ENCODE measurements at places on chromosomes 1 and 21.

DNA sequence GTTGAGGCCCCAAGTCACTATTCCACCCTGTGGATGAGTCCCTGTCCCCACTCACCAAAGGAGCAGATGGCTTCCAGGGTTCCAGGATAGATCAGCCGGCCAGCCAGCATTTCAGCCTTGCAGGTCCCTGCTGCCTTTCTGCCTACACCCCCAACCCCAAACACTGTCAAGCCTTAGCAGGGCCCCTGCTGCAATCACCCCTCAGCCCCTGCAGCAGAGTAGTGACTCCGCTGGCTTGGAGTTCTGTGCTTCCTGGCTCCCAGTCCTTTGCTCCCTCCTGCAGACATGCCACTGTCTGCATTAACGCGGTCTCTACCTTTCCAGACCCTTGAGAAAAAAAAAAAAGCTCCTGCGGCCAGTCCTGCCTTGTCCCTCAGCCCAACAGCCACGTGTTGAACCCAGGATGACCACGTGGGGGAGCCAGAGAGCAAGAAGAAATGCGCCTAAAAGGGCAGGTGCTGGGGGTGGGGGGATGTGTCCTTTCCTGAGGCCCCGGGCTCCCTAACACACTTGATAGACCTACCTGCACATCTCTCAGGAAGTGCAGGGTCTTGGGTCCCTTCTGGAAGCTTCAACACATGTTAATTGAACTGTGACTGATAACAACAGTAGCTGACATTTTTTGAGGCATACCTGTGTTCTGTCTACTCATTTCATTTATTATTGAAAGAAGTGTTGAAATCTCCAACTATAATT is 37.4 kb downstream of the RASSF5 start:
- DNase-seq = peak; percentile 78

- no peak for DNase-seq
Measured at GRCh38 chr1:11748294-11749202, 12.6 kb downstream of the AGTRAP start.

GRCh38 chr1:25110485-25110884 is 121.8 kb downstream of the SYF2 start:
- no peak for DNase-seq

GRCh38 chr1:203547147-203547546 is 53.2 kb downstream of the OPTC start:
- no peak for DNase-seq

- DNase-seq = no peak
Measured at GRCh38 chr1:117147856-117148588, 26.5 kb upstream of the TRIM45 start.

DNA sequence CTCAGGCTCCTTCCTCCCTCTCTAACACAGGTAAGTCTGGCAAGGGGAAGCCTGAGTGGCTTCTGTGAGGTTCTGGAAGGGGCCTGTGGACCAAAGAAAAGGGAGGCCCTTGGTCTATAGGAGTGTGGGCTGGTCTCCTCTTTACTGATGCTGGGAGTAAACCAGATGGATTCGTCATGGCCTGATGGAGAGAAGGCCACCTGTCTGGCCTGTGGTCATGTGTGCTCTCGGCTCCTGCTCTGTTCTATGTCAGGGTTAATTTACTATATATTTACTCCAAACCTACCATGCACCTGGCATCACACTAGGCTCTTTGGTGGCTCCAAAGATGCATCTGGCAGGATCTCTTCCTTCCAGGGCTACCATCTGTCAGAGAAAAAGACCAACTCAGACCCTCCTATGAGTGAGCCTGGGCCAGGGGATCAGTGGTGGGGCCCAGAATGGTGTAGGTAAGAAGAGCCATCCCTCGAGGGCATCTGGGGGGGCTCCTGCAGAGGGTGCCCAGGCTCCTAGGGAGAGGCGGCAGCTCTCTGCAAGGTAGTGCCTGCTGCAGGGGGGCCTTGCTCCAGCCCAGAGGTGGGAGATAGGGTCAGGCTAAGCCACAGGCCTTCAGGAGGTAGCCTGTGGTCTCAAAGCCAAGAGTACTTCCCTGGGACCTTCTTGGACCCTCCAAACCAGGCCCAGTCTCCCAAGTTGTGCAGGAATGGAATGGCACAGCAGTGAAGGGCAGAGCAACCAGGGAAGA is 68.2 kb upstream of the SELENON start:
- DNase-seq = no peak

GRCh38 chr1:198300451-198300850 is 143.7 kb downstream of the NEK7 start:
- DNase-seq = no peak

- no peak for DNase-seq
Measured at GRCh38 chr1:203641503-203641890, 14.9 kb downstream of the ATP2B4 start.

- no peak for DNase-seq
Measured at GRCh38 chr1:218715961-218716669, 371.0 kb downstream of the TGFB2 start.

DNA sequence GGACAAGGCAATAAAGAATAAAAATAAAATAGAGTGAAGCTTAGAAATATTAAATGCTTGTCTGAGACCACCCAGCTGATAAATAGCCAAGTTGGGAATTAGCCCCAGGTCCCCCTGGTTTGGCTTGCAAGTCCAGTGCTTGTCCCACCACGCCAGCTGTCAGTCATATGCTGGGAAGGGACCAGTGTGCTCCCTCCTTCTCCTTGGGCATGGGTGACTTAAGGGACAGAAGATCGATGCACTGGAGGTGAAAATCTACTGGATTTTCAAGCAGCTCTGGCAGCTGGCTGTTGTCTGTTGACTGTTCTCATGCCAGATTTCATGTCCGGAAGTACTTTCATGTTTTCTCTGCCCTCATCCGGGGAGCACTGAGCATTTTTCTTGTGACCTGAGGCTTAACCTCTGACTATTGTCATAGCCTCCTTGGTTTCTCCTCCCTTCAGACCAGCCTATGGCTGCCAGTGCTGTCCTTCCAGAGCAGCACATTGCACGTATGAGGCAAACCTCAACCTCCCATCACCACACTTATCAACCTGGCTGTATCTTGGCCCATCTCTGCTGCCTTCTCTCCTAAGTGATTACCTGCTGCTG is 12.4 kb downstream of the LMOD1 start:
- DNase-seq = no peak

DNA sequence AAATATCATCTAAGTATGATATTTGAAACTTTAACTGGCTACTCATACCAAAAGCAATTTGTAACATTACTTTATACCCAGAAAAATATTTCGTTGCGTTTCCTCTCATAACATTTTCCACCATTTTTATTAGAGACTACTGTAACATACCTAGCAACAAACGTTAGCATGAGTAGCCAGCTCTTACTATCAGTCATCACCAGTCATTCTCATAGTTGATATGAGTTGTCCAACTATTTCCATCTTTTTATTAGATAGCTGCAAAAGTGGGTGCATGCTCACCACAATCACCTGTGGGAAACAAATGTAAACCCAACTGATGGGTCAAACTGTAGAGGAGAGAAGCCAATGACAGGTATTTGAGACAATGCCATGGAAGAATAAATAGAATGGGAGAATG is 114.6 kb downstream of the AKT3 start:
- DNase-seq = no peak

- no peak for DNase-seq
Measured at GRCh38 chr21:45535341-45536081, 6.7 kb downstream of the SLC19A1 start.

DNA sequence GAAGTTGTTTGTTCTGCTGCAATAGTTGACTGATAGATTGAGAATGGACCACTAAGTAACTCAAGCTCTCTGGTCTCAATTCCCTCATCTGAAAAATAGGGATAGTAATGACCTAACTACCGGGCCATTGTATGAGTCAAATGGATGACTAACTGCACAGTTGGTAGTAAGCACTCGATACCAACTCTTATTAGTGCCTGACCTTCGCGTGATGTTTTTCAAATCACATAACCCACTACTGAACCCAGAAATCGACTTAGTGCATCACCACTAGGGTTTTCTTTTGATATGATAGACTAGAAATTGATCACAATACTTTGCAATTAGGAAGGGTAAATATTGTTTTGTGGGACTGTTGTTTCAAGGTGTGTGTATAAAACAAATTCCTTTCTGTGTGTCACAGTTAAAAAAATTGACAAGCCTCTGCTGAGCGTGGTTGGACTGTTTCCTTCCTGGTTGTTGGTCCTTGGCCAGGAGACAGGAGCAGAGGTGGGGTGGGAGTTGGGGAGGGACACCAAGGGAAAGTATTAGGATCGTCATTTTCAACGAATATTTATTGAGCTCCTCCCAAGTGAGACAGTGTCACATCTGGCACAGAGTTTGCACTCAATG is 54.0 kb upstream of the LRP8 start:
- DNase-seq = no peak

DNA sequence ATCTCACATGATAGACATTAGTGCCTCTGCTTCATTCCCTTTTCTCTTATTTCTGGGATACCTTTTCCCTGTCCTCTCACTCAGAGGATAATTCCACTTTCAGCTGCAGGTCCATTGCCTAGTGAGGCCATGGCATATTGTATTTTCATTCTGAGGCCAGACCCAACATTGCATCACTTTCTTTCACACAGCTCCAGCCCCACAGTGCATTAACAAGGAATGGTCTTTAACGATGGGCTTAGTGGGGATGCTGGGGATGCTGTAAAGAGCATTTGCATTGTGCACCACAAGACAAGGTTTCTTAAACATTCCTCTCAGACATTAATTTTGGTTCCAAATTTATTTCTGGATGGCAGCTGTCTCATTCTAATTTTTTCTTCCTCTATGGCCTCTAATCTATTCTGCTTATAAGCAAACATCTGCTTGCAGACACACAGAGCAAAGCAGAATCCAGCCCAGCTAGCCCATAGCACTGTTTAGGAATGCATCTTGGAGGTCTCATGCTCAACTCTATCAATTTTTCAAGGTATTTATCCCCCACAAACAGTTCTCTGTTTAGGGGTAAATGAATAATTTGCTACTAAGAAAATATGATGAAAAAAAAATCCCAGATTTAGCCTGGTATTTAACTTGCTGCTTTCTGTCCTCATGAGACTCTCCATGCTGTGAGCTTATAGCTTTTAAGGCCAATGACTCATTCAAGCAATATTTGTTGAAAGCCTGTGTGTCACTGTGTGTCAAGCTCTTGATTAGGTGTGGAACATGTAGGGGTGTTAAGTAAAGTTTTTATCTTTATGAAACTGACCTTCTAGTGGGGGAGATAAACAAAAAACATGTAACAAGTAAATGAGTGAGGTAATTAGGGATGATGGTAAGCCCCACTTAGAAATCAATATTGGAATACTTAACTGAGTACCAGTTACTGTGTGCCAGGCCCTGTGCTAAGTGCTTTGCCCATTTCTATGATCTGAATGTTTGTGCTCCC is 44.5 kb upstream of the CCDC190 start:
- no peak for DNase-seq

GRCh38 chr1:58030456-58030855 is 516.1 kb downstream of the OMA1 start:
- DNase-seq = no peak

- no peak for DNase-seq
Measured at GRCh38 chr1:34009340-34009985, 145.6 kb downstream of the HMGB4 start.

GRCh38 chr1:41977326-41977725 is 58.6 kb upstream of the HIVEP3 start:
- DNase-seq = no peak

DNA sequence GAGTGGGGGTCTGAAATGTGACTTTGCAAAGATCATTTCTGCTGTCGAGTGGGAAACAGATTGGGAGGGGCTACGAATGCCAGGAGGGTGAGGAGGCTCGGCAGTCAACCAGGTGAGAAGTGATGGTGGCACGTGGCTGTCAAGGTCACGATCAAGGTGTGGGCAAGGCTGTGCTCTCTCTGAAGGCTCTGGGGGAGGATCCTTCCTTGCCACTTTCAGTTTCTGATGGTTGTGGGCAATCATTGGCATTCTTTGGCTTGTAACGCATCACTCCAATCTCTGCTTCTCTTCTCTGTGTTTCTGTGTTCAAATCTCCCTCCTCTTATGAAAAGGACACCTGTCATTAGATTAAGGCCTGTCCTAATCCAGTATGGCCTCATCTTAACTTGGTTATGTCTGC is 6.1 kb upstream of the SPSB1 start:
- DNase-seq = no peak

DNA sequence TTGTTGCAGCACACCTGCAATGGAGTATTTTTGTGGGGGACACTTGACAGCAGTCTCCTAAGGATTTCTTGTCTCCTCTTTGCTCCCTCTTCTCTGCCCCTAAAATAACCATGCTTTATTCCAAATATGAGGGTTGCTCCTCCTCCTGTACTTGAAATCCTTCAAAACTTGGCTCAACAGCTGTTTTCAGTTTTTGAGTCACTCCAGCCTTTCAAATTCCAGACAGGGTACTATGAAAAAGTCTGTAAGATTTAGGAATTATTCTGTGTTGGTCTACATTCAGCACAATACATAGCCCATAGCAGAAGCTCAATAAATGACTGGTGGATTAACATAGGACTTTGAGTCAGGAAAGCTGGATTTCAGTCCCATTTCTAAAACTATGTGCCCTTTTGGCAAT is 5.5 kb downstream of the AP4B1 start:
- DNase-seq = no peak

- no peak for DNase-seq
Measured at GRCh38 chr1:1292851-1293250, 12.6 kb downstream of the SCNN1D start.

GRCh38 chr1:83130886-83131691 is 867.8 kb downstream of the TTLL7 start:
- no peak for DNase-seq

GRCh38 chr1:44707959-44708831 is 22.8 kb downstream of the RNU5D-1 start:
- DNase-seq = peak; percentile 24

DNA sequence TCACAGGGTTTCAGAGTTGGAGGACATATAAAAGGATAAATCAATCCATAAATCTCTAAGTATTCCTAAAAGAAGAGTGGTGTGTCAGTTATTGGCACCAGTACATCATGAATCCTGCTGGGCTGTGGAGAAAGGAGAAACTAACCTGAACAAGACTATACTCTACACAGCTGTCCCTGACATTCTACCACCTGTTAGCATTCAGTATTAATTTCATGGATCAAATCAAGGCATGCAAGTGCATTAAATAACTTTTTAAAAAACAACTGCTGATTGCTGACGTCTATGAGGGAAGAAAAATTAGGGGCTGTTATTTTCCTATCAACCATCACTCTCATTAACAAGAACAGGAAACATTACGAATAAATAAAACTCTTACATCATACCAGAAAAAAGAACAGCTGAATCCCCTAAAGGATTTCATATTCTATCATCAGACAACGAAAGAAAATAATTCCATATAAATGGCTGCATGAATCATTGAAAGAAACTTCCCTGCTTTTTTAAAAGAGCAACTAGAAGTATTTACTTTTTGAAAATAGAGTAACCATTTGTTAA is 121.7 kb downstream of the ATF6 start:
- no peak for DNase-seq

- DNase-seq = no peak
Measured at GRCh38 chr1:61642475-61643232, 82.3 kb downstream of the TM2D1 start.

GRCh38 chr1:54342742-54343687 is 63.2 kb downstream of the SSBP3 start:
- DNase-seq = no peak
